ENCODE measurements at places on chromosomes 16 and 17.

GRCh38 chr16:83929811-83930555 is 23.1 kb upstream of the OSGIN1 start:
- DNase-seq = no peak

DNA sequence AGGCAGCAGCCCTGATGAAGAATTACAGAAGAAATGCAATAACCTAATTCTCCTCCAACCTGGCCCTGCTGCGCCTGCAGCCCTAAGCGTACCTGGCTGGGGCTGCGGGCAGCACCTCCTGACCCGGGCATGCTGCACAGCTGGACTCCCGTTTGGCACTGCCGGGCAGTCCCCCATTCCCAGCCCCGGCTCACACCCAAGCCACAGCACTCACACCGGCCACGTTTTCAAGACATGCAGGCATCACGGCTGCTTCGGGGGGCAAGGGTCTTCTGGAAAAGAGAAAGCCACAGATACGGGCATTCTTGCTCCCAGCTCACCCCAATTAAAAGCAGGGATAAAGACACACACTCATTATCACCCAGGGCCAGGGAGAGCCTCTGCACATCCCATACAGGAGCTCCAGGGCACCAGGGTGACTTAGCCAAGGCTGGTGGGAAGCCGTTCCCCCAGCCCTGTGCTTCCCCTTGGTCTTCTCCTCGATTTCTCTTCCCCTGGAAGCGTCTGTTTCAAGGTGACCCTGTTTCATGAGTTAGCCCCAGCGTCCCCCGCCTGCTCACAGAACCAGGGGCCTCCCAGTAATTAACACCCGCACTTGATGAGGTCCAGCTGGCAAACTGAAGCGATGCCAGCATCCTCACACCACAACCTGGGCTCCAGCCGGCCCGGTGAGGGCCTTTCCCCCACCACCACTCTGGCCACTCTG is 216.7 kb downstream of the C16orf78 start:
- DNase-seq = no peak

GRCh38 chr17:21300601-21301571 is 16.4 kb downstream of the MAP2K3 start:
- DNase-seq = no peak

DNA sequence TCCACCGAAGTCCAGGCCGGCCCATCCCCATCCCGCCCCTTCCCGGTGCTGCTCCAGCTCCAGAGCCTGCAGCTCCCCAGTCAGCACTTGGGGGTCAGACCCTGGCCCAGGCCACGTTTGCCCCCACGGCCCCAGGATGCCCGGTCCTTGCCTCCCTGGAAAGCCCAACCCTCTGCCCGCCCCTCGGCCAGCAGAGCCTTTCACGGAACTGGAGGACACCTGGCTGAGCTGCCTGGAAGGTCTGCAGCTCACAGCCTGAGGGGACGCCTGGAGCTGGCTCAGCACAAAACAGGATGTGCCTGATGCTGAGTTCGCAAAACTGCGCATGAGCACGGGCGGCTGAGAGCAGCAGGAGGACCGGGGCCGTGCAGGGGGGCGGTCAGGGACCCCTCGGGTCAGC is 29.7 kb upstream of the SSTR5 start:
- no peak for DNase-seq

DNA sequence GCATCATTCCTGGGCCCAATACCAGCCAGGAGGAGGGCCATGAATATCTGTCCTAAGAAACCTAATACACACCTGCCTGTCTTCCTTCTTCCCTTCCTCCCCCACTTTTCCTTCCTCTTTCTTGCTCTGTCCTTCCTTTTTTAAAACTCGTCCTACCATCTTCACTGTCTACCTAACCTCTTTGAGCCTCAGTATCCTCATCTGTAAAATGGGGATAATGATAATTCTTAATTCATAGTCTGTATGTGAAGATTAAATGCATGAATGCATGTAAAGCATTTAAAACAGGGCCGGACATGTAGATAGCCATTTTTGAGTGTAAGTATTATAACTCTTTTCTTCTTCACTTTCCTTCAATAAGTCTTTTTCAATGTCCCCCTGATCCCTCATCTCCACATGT is 560 bp downstream of the CRYBA1 start:
- no peak for DNase-seq

DNA sequence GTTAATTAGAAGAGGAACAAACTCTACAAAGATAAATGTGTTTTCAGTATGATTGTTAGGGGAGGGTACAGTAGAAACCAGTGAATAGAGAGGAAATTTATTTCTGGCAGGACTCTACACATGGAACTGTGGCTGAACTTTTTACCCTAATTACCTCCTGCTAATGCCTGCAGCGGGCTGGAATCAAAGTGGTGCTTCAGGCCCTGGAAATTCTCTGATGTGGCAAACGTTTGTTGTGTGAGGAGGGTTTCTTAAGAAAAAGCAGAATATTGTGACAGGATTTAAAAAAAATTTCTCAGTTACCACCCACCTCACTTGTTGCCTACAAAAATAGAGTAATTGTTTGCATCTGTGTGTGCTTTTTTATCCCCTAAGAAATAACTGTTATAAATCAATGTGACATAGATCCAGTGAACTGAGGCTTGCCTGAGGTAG is 154.5 kb downstream of the BCAS3 start:
- peak; percentile 22 for DNase-seq

DNA sequence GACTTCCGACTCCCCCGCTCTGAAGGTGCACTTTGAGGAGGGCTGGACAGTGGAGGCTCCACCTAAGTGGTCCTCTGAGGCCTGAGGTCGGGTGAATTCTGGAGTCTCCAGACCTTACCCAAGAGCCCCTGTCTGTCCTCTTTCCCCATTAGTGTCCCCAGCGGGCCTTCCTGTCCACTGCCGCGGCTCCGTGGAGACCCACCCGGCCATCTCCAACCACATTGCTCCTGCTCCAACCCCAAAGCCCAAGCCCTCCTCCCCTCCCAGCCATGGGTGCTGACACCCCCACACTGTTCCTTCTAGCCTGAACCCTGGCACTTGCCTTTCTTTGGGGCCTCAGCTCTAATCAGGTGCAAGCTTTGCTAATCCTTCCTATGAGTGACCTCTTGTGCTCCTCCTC is 283.1 kb upstream of the TNRC6C start:
- DNase-seq = no peak

DNA sequence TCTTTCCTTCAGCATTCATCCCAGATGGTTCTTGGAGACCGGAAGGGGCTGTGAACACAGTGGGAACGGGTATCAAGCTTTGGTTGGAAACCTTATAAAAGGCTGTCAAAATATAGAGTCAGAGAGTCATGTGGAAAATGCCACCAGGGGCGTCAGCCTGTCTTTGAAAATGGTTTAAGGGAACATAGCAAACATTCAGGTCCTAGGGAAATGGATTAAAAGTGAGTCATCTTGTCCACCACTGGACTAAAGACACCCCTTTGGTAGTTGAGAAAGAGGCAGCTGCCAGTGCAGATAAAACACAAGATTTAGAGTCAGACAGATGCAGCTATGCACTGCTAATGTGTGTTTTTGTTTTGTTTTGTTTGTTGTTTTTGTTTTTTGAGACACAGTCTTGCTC is 47.8 kb upstream of the BCO1 start:
- no peak for DNase-seq

DNA sequence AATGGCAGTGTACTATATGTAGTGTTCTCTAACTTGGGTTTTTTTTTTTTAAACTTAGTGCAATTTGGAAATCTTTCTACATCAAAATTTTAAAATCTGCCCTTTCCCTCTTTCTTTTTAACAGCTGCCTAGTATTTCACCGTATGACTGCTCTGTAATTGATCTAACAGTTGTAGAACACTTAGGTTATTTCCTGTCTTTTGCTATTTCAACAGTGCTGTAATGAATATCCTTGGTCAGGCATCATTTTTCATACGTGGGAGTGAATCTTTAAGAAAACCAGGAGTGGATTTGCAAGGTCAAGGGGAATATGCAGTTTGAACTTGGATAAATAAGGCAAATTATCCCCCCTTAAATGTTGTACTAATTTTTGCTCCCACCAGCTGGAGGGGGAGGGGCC is 3.8 kb downstream of the NLRC5 start:
- DNase-seq = no peak
